Stimulated activated CD4-positive, alpha-beta T cell treated with anti-CD3 and anti-CD28 coated beads, Interleukin-12 subunit alpha, Interleukin-12 subunit beta, amount 100 ng/mL, for 48 hours (primary cell): ENCODE measurements at places on chromosomes 7 and 10.

- no peak for DNase-seq
Observed at GRCh38 chr10:75441196-75441595, 9.8 kb downstream of the LRMDA start.

DNA sequence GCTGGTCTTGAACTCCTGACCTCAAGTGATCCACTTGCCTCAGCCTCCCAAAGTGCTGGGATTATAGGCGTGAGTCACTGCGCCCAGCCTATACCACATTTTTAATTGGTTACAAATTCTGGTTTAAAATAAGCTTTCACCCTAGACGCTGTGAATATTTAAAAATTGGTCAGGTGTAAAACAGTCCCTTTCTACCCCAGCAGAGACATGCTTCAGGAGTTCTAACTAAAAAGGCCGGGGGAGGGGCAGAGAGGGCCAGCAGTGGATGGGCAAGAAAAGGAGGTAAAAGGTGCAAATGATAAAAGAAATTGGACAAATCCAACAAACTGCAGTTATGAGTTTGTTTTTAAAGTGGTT lies 70.0 kb downstream of the WAPL start:
- DNase-seq, result no peak

DNA sequence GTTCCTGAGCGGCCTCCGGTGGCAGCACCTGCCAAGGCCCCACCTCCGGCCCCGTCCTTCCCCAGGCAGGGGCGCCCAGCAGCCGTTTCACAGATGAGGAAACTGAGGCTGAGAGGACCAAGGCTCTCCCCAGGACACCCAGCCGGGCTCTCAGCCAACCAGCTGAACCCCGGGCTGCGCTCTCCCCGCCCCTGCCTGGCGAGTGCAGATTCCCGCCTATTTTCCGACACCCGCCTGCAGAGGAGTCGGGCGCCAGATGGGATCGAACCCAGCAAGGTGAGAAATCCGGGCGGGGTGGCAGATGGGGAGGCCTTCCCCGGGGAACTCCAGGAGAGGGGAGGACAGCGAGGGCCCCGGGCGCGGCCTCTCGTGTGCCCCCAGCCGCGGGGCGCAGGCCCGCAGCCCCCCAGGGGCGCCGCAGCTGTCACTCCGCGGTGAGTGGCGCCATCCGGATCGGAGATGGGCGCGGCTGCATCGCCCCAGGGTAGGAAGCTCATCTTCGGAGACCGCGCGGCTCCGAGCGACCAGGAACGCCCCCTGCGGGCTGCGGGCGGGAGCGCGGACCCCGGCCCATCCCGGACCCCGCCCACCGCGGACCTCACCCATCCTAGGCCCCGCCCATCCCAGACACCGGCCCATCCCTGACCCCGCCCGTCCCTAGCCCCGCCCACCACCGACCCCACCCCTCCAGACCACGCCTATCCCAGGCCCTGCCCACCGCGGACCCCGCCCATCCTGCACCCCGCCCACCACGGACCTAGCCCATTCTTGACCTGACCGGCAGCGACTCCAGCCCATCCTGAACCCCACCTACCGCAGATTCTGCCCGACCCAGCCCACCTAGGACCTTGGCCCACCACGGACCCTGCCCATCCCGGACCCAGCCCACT lies 90.3 kb downstream of the MICALL2 start:
- DNase-seq, result peak; percentile 28

DNA sequence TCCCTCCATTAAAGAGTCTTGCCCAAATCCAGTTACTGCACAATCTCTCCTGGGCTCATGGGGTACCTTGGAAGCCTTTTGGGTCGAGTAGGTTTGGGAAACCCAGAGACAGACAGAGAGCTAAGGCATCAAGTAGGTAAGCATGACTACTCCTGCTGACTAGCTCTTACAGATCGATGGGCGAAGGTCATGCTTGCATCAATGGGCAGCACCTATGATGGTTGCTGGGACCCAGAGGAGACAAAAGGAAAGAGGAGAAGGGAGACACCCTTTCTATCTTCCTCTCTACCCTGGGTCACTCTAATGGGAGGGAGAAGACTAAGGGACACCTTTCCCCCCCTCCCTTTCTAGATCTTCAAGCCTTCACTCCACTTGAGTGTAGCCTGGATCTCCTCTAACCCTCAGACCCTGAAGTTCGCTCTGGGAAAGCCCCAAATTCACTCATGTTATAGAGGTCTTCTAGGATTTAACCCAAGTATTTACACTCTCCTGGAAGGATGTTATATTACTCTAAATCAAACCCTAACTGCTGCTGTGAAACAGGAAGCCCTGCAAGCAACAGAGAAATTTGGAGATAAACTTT lies 31.6 kb upstream of the ZNF746 start:
- DNase-seq, result no peak

GRCh38 chr10:74079936-74080590 lies 70.6 kb downstream of the AP3M1 start:
- DNase-seq, result no peak

GRCh38 chr7:80488406-80488805 lies 23.5 kb downstream of the GNAT3 start:
- DNase-seq, result no peak

DNA sequence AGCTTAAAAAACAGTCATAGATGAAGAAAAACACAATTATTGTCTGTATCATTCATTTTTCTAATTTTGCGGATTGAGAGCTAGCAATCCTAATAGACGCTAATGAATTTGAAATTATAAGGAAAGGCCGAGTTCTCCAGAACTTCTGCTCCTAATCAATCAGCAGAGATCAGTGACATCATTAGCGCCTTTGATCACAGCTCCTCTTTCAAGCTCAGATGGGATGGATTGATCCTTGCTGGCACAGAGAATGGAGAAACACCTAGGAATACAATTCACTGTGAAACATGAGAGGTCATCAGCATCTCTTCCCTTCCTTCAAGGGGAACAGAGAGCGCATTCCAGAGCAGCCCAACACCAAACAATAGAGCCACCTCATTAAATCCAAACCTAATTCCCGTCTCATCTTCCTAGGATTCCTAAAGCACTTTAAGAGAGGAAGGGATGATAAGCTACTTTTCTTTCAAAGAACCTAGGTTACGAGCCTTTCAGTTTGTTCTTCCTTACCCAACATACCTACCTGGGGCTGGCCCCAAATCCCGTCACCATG lies 24.4 kb downstream of the GLI3 start:
- DNase-seq, result no peak

DNA sequence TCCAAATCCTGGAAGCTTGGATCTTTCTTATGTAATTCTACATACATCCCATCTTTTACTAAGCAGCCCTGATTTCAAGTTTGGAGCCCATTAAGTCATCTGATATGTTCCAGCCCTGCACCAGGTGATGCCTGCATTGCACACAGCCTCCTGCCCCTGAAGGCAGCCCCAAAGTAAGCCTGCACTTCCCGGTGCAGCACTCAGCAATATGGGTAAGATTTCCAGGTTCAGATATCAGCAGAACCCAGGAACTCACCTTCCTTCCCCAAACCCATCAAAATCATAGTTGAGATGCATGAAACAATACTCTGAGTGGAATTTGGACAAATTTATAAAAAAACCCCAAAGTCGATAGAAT lies 333 bp upstream of the DDC start:
- DNase-seq, result no peak

DNA sequence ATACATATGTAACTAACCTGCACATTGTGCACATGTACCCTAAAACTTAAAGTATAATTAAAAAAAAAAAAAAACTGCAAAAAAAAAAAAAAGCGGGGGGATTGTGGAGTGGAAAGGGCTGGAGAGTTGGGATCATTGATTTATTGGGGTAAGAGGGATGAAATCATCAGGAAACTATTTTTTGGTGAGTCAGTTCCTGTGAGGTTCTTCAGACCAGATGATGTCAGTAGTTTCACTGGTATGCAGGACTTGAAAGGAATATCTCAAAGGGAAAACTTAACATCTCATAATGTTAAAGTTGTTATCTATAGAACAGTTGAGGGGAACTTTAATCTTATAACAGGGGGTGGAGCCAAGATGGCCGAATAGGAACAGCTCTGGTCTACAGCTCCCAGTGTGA lies 32.6 kb upstream of the TECTB start:
- DNase-seq, result no peak

DNA sequence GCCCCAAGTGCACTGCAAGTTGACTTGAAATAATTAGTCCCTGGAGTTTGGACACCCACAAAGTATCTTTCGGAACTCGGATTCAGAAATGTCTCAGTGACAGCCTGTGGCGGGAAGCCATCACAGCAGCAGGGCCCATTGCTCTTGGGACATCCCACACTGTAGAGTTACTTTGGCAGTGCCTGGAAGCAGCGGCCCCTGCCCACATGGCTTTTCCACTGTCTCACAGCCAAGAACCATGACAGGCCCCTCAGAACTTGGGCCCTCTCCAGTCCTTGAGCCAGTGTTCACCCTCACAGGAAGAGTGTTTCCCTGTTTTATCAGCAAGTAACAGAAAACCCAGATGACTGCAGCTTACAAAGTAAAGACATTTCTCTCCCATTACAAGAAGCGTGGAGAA lies 477.0 kb upstream of the GALNT17 start:
- no peak for DNase-seq

DNA sequence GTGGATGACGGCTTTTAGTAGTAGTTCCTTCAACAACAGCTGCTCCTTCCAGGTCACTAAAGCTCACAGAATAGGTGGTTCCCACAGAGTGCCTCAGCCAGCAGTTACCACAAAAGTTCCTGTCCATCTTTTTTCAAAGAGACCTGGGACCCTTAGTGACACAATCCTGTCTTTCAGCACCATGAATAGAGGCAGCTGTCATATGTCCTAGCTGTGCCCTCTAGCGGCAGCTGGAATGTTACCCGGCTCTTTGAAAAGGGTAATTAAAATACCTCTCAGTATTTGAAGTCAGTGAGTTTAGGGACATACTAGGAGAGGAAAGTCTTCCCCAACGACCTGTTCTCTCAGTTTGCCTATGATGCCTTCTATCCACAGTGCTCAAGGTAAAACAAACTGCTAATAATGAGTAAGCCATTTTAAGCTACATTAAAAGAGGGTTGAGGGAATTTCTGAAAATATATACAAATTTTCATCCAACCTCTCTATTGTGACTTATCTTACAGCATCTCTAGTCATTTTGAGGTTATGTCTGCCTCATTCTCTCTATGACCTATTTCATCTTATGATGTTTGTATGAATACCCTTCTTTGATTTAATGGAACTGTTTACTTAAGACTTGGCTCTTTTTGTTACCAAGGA lies 290.8 kb downstream of the NXPH1 start:
- peak; percentile 8 for DNase-seq

GRCh38 chr7:7919449-7919945 lies 49.1 kb upstream of the GLCCI1 start:
- DNase-seq, result no peak

DNA sequence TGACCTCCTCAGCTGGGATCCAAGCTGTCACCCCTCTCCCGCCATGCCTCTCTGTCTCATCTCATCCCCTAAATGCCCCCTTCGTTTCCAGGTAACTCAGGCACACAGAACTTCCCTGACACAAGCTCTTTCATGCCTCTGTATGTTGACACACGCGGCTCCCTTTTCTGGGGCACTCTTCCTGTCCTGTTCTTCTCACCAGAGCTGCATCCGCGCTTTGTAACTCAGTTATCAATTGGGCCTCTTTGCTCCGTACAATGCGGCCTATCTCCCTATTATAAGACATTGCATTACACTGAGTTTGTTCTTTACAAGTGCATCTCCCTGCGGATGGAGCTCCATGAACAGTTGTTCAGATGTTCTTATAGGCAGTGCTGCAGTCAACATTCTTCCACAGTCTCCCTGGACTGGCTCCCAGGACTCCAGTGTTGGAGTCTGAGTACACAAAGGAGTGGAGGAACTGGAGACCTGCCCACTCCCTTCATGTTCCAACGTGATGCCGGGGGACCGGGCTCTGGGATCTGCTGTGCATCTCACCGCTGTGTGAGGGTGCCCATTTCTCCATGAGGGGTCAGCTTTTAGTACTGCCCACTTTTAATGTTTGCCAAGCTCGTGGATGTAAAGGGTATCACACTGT lies 56.9 kb upstream of the TNS3 start:
- DNase-seq, result no peak

GRCh38 chr7:92987095-92987494 lies 130.7 kb downstream of the SAMD9 start:
- DNase-seq, result no peak

DNA sequence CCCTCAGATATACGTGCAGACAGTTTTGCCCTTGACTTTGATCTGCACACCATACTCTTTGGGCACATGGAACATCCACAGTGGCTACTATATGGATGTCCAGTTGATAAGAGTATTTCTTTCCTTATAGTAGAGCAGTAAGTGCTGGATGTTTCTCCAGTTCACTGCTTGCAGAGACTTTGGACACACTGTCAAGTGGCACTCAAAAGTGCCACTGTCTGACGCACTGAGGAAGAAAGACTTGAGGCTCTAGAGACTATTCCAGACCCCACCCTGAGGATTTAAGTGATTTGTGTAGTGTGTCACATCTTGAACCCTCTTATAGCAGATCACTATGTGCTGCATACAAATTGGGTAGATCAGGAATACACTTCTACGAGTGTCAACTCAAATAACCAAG lies 179.1 kb downstream of the GNAI1 start:
- DNase-seq, result no peak

- no peak for DNase-seq
Observed at GRCh38 chr10:35276889-35277288, 59.4 kb upstream of the CCNY start.

DNA sequence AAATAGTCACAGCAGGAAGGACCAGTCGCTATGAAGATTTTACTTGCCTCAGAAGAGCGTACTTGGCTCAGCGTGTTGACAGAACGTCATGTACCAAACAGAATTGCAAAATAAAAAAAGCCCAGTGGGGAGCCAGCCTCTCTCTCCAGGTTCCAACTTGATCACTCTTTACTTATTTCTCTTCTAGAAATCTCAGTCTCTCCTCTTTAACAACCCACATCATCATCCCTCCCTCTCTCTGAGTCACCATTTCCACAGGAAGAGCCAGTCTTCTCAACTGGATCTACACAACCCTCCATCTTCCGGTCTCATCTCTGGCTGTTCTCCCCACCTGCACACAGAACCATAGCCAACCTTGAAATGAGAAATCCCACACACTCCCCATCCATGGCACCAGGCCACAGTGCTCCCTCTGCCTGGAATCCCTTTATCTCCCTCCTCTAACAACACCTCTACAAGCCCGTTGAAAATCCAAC lies 718.3 kb downstream of the GRID1 start:
- no peak for DNase-seq

DNA sequence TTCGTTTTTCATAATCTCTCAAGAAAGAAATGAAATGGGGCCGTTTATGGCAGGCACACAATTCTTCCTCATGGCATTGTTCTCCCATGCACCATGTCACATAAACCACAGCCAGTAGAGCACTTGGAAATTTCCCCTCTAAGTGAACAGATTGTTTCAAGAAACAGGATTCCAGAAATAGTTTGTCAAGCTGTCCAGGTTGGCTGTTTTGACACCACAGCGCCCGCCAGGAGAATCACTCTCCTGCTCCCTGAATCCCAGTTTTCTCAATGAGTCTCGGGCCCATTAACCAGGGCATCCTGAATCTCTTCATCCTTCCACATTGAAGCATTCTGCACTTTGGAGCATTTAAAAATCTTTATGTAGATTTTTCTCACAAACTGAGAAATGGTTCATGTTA lies 172.2 kb upstream of the NEBL start:
- DNase-seq, result no peak

GRCh38 chr7:33904681-33905388 lies 504 bp upstream of the BMPER start:
- DNase-seq, result no peak

- no peak for DNase-seq
Observed at GRCh38 chr10:22712956-22713852, 1.2 kb downstream of the PIP4K2A start.

- DNase-seq, result no peak
Observed at GRCh38 chr10:6082496-6083395, 6.1 kb upstream of the RBM17 start.
